ENCODE measurements at places on chromosomes 4 and X.

GRCh38 chr4:16070203-16070602, 13.6 kb downstream of the PROM1 start:
- DNase-seq = no peak

DNA sequence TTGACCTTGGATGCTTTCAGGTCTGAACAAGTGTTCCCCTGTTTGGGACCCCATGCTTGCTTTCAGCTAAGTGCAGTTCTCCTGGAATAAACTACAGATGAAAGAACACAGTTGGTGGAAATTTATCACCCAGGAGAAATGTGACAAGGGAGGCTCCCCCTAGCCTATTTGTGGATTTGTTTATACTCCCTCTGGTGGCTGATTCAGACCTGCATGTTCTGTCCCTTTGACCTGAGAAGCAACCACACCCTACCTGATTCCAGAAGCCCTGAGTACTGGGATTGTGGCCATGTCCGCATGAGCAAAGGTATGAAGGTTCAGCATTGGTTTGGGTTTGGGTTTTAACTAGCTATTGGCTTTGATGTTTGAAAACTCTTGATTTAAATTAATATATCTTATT, 440.9 kb downstream of the MID1IP1 start:
- DNase-seq = no peak

DNA sequence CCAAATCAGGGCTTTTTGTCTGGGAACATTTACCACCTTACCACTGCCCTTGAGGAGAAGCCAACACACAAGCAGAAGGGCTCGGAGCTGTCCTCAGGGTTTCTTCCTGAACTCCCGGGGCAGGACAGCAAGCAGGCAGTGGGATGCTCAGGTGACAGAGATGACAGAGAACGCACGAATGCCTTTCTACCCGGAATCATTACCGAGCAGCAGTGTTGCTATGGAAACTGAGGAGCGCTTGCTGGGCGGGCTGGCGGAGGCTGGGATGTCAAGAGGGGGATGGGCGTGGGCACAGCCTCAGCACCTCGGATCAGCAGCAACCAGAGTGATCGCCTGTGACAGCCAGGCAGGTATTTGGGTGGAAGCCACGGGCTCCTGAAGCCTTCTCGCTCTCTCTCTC, 17.8 kb downstream of the SSR4 start:
- no peak for DNase-seq

DNA sequence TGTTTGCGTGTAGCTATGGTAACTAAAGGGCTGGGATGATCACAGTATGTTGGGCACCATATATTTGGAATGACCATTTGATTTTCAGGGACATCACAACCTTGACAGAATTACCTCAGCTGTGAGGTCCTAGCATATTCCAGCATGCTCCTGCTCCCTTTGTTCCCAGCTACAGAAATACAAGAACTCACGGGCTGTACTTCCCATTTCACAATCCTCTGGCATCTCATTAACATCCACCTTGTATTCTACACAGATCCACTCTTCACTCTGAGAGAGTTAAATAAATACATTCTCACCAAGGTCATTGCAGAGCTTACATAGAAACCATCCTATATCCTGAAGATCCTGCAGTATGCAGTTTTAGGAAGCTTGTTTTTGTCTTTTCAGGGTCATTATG, 169.7 kb downstream of the FRMPD4 start:
- DNase-seq = no peak

- no peak for DNase-seq
Measured at GRCh38 chrX:132395026-132395425, 93.8 kb downstream of the MBNL3 start.

DNA sequence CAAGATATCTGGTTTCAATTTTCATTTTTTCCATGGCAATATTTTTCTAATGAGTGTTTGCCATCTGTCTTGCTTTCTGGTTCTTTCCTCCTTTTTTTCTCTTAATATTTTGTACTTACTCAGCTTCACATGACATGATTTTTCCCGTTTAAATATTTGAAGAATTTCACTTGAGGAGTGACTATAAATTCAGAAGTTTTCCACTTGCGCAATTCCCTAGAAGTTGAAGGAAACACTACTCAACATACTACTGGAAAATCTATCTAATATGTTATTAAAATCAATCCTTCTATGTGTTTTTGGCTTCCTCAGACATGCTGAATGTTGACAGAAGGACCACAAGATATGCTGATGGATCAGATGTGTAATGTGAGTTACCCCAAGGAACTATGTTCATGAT, 36.8 kb upstream of the BANK1 start:
- no peak for DNase-seq

- no peak for DNase-seq
Measured at GRCh38 chr4:109996526-109996925, 83.8 kb downstream of the EGF start.

DNA sequence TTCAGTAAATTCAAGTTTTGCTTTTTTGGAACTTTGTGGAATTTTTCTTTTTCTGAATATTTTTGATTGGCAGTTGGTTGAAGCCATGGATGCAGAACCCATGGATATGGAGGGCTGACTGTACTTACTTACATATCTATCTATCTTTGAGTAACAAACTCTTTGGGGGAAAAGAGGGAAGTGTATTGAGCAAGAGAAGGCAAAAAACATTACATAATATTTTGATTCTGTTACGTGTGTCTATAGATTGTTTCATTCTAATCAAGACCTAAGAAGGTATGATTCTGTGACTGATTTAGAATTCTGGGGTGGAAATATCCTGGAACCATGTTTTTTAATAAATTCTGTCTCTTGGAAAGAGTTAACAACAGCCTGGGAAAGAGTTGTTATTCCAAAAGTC, 31.5 kb downstream of the GRSF1 start:
- DNase-seq = no peak

DNA sequence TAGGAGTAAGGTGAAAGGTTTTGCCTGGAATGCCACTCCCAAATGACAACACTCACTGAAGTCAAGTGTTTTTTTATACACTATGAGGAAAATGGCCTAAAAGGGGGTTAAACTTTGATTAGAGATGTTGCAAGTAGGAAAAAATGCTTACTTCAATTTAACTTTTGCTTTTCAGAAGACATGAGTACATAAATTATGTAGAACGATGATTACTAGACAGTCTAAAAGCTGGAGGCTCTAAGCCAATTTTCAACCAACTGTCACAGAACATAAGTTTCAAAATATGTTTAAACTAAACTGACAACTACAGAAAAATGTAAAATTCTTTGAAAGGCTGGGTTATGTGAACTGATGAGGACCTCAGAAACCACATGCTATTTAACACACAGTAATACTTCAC, 83.4 kb downstream of the SHISA3 start:
- no peak for DNase-seq

- no peak for DNase-seq
Measured at GRCh38 chr4:141339966-141340365, 119.3 kb downstream of the ZNF330 start.
